A549 treated with Hydrocortisone at 1 μM for 4 hours (cell line): ENCODE measurements at places on chromosomes 7 and 10. TPM values are rescaled to one million over a fixed set of nuclear protein-coding genes. Genes with fewer than 3 reads are reported as not detected.

AKAP9 gene
- total RNA-seq = 12.3 to 20.0 TPM (median 12.7 TPM) in 5 replicates

PRKG1 gene
- total RNA-seq = 0.01 to 0.02 TPM in 2 of 5 replicates, not detected in the others

TRIP6 gene
- 43.8 to 55.0 TPM (median 51.5 TPM) in 5 replicates for total RNA-seq

NPC1L1 gene
- total RNA-seq = 0.05 to 0.11 TPM (median 0.08 TPM) in 5 replicates

CCL24 gene
- not detected in 5 replicates for total RNA-seq

PARD3 gene
- total RNA-seq = 53.9 to 77.6 TPM (median 57.2 TPM) in 5 replicates

MMD2 gene
- total RNA-seq = not detected in 5 replicates

CALHM3 gene
- 0.22 to 0.50 TPM (median 0.41 TPM) in 5 replicates for total RNA-seq
